ENCODE measurements at places on chromosomes 16 and 17.

DNA sequence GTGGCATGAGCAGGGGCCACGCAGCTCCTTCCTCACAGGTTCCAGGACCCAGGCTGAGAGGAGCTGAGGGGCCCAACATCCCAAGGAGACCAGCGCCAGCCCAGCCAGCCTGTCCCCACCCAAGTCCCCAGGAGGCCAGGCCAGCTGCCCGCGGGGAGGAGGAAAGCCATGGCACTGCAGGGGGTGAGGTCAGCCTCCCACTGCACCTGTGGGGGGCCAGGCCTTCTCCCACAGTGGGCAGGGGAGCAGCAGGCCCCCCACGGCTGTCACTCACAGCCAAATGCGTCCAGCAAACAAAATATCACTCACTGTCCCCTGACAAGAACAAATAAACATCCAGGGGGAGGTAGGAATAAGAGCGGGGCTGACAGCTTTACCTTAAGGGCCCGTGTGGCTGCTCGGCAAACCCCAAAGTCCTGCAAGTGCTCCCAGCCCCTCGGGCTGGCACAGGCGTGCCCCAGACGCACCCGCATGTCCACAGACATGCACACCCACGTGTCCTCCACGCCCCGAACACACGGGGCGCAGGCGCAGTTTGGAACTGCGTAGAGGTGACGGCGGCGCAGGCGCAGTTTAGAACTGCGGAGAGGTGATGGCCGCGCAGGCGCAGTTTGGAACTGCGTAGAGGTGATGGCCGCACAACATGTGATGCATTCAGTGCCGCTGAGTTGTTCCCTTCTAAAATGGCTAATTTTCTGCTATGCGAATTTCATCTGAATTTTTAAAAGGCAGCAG is 291.1 kb downstream of the FOXL1 start:
- no peak for DNase-seq

- no peak for DNase-seq
These were observed 45.1 kb upstream of the SSTR5 start for GRCh38 chr16:1027501-1027815.

DNA sequence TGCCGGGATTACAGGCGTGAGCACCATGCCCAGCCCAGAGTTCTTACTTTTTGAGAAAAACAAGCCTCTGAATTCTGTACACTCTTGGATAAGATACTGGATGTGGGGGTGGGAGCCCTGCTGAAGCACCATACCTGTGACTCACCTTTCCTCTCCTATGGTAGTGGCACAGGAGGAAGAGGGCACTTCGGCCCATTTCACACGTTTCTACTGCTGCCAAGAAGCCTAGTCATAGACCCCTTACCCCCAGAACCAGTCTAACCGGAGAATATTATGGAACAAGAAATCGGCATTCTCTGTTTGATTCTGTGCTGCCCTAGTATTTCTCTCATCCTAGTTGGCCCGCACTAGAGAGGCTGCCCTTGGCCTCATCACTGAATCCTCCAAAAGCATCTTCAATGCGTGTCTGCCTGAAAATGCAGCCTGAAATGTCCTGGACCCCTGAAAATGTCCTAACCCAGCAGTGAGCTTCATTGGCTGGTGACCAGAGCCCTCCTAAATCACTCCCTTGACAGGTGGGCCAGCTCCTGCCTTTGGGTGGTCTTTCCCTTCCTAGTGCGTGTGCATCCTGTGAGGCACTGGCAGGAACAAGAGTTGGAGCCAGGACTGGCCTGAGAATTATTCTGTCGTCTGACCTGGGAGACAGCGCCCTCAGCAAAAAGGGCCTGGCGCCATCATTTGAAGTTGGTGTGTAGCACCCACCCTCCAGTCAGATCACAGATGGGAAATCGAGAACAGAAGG is 37.9 kb downstream of the NDEL1 start:
- DNase-seq: no peak

DNA sequence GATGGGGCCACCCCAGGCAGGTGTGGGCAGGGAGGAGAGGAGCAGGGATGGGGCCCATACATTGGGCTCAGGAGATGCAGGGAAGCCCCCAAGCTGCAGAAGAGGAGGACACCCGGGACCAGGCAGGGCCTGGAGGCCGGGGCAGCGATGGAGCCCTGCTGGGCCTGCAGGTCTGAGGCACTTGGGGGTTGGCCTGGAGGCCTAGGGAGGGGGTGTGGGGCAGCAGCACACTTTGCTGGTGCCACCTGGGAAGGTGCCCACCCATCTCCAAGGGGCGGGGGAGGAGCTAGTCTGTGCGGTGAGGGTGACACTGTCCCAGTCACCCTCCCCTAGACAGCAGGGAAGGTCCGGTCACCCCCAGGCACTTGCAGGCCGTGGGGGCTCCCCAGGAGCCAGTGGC is 6.4 kb upstream of the CCDC57 start:
- DNase-seq: no peak

- DNase-seq: no peak
These were observed 4.9 kb downstream of the LASP1 start for GRCh38 chr17:38874505-38875400.

DNA sequence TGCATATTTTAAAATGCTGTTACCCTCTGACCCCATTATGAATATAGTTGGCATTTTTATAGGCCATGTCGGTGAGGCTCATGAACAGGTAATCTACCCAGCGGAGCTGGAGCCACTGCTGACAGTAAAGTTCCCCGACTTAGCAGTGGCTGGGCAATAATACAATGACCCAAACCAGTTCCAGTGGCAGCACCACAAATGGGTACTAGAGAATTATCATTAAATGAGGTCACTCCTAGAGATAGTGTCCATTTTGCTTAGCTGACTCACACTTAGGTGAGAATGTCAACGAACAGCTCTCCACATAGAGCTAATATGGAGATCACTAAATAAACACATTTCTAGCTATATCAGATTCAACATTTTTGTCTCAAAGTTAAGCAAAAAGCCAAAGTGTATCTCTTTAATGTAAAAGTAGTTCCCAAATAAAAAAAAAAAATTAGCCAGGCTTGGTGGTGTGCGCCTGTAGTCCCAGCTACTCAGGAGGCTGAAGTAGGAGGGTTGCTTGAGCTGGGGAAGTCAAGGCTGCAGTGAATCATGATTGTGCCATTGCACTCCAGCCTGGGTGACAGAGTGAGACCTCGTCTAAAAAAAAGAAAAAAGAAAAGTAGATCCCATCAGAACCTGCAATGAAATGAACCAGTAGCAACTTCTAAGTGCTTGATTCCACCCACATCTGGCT is 7.4 kb downstream of the MYO1D start:
- no peak for DNase-seq

DNA sequence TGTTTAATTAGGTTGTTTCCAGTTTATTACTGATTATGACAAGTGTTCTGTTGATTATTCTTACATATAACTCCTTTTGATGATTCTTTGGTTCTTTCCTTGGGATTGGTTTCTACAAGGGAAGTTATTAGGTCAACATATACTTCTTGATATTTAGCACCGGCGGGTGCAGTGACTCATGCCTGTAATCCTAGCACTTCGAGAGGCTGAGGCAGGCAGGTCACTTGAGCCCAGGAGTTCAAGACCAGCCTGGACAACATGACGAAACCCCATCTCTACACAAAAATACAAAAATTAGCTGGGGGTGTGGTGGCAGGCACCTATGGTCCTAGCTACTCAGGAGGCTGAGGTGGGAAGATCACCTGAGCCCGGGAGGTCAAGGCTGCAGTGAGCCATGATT is 120.2 kb upstream of the HAS3 start:
- DNase-seq: no peak

DNA sequence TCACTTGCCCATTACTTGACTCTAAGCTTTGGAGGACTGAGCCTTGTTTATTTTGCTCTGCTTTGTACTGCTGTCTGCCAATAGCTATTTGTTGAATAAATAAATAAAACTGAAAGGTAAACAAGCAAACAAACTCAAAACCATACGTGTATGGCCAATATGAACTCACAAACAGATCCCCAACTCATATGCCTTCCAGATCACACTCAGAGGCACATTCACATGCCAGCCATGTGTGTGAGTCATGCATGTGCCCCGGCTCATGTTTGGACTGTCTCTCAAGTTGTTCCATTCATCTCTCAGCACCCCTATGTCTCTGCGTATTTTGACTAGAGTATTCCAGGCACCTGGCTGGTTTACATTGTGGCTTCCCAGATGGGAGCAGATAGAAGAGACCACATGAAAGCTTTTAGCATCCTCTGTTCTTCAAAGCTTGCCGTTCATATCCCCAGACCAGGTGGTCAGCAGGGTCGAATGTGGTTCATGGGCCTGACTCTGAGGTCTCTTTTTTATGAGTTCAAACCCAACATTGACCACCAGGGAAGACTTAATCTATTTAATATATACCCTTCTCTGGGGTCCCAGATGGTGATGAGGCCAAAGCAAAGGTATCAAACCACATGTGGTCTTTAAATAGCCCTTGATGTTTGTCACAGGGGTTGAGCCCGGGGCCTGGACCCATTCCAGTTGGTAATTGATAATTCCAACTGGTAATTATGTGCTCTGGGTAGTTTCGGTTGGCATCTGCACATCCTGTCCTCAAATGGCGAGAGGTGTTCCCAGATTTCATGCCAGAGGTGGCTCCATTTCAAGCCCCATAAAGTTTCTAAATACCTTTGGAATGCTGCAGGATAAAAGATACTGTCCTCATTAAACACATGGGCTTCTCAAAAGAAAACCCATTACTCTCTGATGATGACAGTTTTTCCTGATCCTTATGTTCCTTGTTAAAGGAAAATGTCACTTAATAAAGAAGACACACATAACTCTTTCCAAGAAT is 287.3 kb upstream of the MAF start:
- no peak for DNase-seq

DNA sequence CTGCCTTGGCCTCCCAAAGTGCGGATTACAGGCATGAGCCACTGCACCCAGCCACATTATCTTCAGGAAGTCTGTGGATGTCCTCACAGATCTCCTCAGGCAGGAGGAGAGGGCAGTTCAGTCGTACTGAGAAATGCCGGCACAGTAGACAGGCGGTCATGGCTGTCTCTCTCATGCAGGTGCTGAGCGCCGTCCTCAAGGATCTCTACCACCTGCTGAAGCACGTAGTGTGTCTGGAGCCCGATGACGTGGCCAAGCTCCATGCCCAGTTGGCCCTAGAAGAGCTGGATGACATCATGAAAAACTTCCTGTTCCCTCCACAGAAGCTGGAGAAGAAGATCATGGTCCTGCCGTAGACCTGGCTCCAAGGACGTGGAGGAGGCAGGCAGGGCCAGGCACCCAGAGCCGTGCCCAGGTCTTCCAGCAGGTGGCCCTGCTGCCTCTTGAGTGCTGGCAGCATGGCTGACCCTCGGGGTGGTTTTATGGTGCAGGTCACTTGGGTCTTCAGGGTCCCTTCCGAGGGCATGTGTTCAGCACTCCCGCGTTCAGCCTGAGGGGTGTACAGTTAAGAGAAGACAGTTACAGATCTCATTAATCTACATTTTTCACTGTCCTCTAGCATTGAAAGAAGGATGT is 22.0 kb upstream of the HAS3 start:
- no peak for DNase-seq

DNA sequence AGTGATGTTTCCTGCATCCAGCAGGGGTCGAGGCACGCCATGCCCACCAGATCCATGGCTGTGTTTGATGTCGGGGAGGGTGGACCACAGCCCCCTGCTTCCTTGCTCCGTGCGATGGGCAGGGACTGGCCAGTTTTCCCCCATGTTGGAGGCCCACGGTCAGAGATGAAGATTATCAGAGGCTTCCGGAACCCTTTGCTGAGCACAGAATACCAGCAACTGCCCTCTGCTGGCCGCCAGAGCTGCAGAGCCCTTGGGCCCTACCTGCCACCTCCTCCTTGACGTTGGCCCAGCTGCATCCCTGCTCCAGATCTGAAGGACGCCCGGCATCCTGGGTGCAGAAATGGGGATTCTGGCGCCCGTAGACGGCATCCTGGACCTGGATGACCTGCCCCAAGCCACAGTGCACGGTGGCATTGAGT is 23.7 kb upstream of the BCO1 start:
- no peak for DNase-seq

DNA sequence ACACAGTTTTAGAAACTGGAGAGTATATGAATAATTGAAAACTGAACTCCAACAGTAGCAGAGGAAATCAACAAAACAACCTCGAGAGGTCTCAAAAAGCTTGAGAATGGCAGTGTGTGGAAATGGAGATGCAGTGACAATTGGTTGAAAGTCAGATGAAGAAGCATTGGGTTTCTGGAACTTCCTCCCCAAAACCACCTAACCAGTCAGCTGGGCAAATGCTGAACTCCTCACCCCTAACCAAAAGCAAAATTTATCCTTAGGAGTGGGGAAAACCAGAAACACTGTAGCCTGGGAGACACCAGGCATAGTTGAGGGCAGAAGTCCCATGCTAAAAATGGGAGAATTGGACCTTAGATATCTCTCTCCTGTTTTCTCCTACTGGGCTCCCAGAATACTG is 109.9 kb downstream of the TANC2 start:
- DNase-seq: no peak

DNA sequence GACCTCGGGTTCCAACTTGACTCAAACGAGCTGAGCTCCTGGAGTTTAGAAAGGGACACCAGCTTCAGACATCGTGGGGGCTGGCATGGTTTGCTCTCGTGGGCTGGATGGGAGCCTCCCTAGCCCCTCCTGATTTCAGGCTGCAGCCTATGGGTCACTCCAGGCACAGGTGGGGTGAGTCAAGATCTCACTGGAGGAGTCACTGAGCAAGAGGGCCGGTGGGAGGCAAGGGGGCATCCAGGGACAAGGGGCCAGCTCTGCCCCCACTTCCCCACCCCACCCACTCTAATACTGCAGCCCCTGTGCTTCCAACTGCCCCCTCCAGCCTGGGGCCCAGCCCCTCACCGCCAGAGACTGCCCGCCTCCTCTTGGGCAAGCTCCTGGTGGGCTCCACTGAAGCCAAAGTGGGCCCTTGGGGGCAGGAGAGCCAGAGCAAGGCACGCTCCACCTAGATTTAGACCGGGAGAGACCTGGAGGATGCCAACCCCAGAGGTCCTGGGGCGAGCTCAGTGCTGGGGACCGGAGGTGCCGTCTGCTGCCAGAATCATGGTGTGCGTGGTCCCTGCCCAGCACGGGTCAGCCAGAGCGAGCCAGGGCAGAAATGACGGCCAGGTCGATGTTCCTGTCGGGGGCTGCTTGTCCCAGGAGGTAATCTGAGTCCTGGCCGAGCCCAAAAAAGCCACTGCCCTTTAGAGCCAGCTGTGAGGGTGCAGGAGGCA is 6.4 kb downstream of the SLC16A3 start:
- no peak for DNase-seq

DNA sequence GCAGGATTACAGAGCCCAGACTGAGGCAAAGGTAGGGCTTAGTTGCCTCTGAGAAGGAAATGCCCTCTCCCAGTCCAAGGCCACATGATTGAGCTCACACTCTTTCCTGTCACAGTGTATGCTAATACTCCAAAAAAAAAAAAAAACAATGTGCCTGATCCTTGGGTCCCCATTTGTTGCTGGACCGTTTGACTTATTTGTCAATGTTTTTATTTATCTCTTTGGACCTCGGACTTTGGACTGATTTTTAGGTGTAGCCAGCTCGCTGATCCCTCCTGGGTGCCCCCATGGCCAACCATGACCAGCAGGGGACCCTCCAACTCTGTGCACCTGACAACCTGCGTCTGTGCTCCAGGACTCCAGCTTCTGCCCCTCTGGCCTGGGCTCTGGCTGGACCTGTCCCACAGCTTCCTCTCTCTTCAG is 622 bp upstream of the CCL16 start:
- DNase-seq: no peak

GRCh38 chr17:9279893-9280292 is 258.6 kb downstream of the NTN1 start:
- no peak for DNase-seq

GRCh38 chr16:16099320-16099719 is 124.0 kb downstream of the ABCC6 start:
- DNase-seq: no peak

All from mucosa of gallbladder (tissue), 1 donor.